ENCODE measurements at places on chromosomes 3 and 15. TPM values are rescaled to one million over a fixed set of nuclear protein-coding genes. Genes with fewer than 3 reads are reported as not detected.

Gene ISLR2
- 1.2 TPM for total RNA-seq

Gene OXTR
- total RNA-seq = 0.54 TPM

Gene UCN2
- not detected for total RNA-seq

Gene ABCC5
- 18.9 TPM for total RNA-seq

Gene GPR171
- total RNA-seq = 0.96 TPM

Gene CACNA2D3
- 2.4 TPM for total RNA-seq

- no peaks in the 10 kb centered on the region for H3K27me3 ChIP-seq
- no peak overlapping the region for H3K4me3 ChIP-seq
- no peaks in the 10 kb centered on the region for H3K36me3 ChIP-seq
- H3K4me1 ChIP-seq = no peaks in the 10 kb centered on the region
- no peak overlapping the region for H3K27ac ChIP-seq
Measured at GRCh38 chr15:62958528-62959363, 83.8 kb upstream of the TPM1 start.

DNA sequence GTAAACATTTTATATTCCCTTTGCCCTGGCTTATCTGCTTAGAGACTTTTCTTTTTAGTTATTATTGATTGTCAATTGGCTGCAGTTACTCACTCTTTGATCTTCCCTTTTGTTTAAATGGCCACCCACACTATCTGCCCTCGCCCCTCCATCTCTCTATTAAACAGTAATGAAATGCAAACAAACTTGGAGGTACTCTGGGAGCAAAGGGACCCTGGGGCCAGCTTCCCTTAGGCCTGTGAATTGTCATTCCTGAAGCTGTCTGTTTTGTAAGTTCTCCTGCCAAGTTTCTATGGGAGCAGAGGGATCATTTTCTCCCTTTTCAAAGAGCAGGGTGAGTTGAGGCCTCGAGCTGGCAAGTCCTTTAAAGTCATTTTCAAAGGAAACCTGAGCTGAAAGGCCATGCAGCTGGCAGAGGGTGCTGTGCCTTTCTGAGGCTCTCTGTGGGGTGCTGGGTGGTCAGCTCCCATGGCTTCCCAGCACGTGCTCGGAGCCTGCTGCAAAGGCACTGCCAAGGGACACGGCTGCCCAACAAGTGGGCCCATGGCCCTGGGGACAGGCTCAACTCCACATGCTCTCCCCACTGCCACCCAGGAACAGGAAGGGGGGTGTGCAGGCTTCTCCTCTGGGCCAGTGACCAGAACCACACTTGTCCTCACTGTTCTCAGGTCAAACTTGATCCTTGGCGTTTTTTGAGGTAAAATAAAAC, 17.4 kb upstream of the RTP2 start:
- no peak overlapping the region for H3K27ac ChIP-seq
- H3K4me3 ChIP-seq = no peak overlapping the region
- H3K27me3 ChIP-seq = no peaks in the 10 kb centered on the region
- H3K4me1 ChIP-seq = no peaks in the 10 kb centered on the region

GRCh38 chr15:80990955-80991354, 1.3 kb upstream of the MESD start:
- no peak for DNase-seq
- no peaks in the 10 kb centered on the region for H3K27me3 ChIP-seq
- H3K36me3 ChIP-seq = no peaks in the 10 kb centered on the region

DNA sequence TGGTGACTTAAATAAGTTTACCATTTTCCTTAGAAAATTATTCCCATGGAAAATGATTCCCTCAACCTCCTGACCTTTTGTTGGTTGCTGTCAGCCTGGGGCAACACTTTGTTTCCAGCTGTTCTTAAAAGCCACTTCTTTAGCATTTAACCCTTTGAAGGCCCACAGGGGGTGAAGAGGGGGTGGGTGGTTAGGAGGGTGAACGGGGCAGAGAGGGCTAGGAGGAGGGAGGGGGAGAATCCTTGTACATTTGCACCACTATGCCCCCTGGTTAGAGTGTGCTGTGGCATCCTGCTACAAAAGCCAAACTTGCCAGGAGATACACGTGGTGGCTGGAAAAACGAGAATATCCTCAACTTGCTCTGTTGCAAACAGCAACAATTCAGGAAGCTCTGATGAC, 273.2 kb upstream of the RGMA start:
- no peaks in the 10 kb centered on the region for H3K36me3 ChIP-seq
- DNase-seq = no peak
- no peaks in the 10 kb centered on the region for H3K27me3 ChIP-seq
- no peak overlapping the region for H3K4me3 ChIP-seq

DNA sequence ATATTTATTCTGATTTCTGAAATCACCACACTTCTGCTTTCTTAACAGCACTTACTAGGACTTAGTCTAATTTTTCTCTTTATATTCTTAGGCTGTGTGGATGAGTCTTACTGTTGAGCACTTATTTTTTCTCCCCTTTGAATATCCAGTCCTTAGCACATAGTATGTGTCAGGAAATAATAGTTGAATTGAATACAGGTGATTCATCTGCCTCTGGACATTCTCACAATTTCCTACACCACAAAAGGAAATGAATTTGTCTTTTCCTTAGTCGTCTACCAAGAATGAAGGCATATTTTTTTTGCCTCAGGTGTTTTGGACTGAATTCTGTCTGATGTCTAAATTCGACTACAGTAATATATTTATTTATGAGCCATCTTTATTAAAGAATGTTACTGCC, 204.2 kb downstream of the GHSR start:
- no peak overlapping the region for H3K27ac ChIP-seq
- no peak for DNase-seq
- H3K27me3 ChIP-seq = no peaks in the 10 kb centered on the region
- peaks cover 5% of the 10 kb centered on the region for H3K4me1 ChIP-seq
- no peak overlapping the region for H3K4me3 ChIP-seq

DNA sequence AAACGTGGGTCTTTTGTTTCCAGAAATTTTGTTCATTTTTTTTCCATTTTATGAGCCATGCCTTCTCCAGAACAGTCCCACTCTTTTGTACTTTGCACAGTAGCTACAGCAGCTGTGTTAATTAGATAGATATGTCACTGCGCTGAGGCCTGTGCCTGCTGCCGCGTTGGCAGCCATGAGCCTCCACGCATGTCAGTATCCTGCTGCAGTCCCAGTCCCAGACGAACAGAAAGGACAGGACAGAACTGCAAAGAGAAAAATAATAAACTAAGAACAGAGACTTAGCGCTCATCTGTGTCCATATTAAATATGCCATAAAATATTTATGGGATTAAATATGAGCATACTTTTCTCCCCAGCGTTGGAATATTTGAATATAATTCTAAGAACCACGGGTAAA, 442.4 kb upstream of the RARB start:
- DNase-seq = no peak
- no peak overlapping the region for H3K27ac ChIP-seq
- H3K4me1 ChIP-seq = no peaks in the 10 kb centered on the region
- no peak overlapping the region for H3K4me3 ChIP-seq
- no peaks in the 10 kb centered on the region for H3K27me3 ChIP-seq

- no peaks in the 10 kb centered on the region for H3K4me1 ChIP-seq
- no peak overlapping the region for H3K4me3 ChIP-seq
- no peak for DNase-seq
- H3K27ac ChIP-seq = no peak overlapping the region
Measured at GRCh38 chr3:79497447-79498111, 270.2 kb downstream of the ROBO1 start.

- no peaks in the 10 kb centered on the region for H3K27me3 ChIP-seq
- H3K27ac ChIP-seq = no peak overlapping the region
- DNase-seq = no peak
- peaks cover 3% of the 10 kb centered on the region for H3K36me3 ChIP-seq
- no peaks in the 10 kb centered on the region for H3K4me1 ChIP-seq
- no peak overlapping the region for H3K4me3 ChIP-seq
Measured at GRCh38 chr3:57151021-57151449, 14.1 kb downstream of the IL17RD start.

- no peaks in the 10 kb centered on the region for H3K4me1 ChIP-seq
- H3K36me3 ChIP-seq = no peaks in the 10 kb centered on the region
- no peak for DNase-seq
- no peak overlapping the region for H3K4me3 ChIP-seq
- no peak overlapping the region for H3K27ac ChIP-seq
Measured at GRCh38 chr3:53155760-53156159, 5.2 kb upstream of the PRKCD start.

DNA sequence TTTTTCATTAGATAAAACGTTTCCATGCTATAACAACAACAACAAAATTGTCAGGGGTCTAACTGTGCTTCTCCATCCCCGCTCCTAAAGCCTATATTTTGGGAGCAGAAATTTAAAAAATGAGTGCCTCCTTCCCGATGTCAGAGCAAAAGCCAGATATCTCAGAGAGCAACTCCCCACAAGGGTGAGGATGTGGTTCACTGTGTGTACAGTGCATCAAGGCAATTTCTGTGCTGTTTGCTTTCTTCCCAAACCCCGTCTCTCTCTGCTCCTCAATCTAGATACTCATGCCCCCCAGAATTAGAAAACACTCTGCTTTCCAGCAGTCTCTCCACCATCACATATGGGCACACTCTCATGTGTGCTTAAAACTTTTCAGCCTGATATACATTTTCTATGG, 76.7 kb upstream of the MBNL1 start:
- no peak overlapping the region for H3K27ac ChIP-seq
- no peak for DNase-seq
- no peaks in the 10 kb centered on the region for H3K36me3 ChIP-seq
- H3K4me3 ChIP-seq = no peak overlapping the region
- no peaks in the 10 kb centered on the region for H3K27me3 ChIP-seq
- no peaks in the 10 kb centered on the region for H3K4me1 ChIP-seq

DNA sequence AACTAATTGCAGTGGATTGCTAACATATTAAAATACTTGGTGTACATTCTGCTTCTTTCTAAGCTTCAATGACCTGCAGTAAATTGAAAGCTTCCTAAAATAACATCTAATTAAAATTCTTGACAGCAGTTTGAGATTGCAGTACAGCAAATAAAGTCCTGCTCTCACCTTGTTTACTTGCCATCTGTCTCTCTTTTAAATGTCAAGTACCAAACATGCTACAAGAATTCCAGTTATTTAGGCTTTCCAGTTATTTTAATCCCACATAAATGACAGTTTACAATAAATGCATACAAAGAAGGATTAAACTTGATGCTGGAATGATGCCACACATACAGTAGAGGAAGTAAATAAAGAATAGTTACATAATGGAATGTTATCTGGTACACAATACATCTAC, 33.2 kb downstream of the CBLB start:
- no peak overlapping the region for H3K27ac ChIP-seq
- H3K4me1 ChIP-seq = no peaks in the 10 kb centered on the region
- DNase-seq = no peak
- no peak overlapping the region for H3K4me3 ChIP-seq

GRCh38 chr3:153069598-153070510, 92.2 kb upstream of the RAP2B start:
- H3K4me1 ChIP-seq = no peaks in the 10 kb centered on the region
- H3K27ac ChIP-seq = no peak overlapping the region
- DNase-seq = no peak
- no peaks in the 10 kb centered on the region for H3K36me3 ChIP-seq
- no peaks in the 10 kb centered on the region for H3K27me3 ChIP-seq

- no peaks in the 10 kb centered on the region for H3K27me3 ChIP-seq
- no peak for DNase-seq
- no peaks in the 10 kb centered on the region for H3K4me1 ChIP-seq
- H3K4me3 ChIP-seq = no peak overlapping the region
Measured at GRCh38 chr3:39587113-39587512, 119.6 kb downstream of the MOBP start.

- peak; percentile 82 for DNase-seq
- peak within 1 kb of the TSS; percentile 59 for H3K4me3 ChIP-seq
- H3K4me1 ChIP-seq = no peaks in the 10 kb centered on the region
- no peaks in the 10 kb centered on the region for H3K27me3 ChIP-seq
- no peaks in the 10 kb centered on the region for H3K36me3 ChIP-seq
Measured at GRCh38 chr3:16884748-16885592, at the start of gene PLCL2. PLCL2 (plus strand) TSS chr3:16884955; CDS start chr3:16885040, 85 bp downstream.

- no peaks in the 10 kb centered on the region for H3K27me3 ChIP-seq
- H3K27ac ChIP-seq = no peak overlapping the region
- DNase-seq = no peak
- H3K4me1 ChIP-seq = no peaks in the 10 kb centered on the region
Measured at GRCh38 chr15:96361309-96362010, 31.0 kb downstream of the NR2F2 start.

DNA sequence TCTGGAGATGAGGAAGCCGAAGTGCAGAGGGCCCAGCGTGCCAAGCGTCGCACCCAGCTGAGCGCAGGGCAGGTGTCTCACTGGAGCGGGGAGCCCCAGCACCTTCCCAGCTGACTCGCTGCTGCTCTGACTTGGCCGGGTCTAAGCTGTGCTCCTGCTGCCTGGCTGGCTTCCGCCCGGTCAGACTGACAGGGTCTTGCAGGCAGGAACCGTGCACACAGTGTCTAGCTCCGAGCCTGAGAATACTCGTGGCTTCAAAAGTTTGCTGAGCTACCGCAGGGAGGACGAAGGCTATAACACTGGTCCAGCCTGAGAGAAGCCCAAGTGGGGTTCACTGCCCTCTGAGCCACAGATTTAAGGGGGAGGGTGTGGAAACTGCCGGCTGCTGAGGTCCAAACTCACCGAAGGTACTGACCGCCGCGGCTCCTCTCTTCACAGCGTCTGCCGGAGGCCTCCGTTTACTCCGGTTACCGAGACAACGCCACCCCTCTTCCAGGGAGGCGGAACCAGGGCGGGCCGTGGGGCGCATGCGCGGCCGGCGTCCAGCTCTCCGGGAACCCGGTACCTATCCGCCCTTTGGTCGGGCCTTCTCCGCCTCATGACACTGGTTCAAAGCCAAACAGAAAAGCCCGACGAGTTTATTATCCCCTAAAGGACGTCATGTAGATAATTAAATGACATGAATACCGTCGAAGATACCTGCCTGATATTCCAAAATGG, at the start of gene CFAP44:
Gene CFAP44 (minus strand): TSS at position 443 of the 720 bp plus-strand sequence. CDS start 7,829 bp downstream, outside the sequence.
- H3K27me3 ChIP-seq = no peaks in the 10 kb centered on the region
- H3K36me3 ChIP-seq = no peaks in the 10 kb centered on the region
- H3K27ac ChIP-seq = no peak within 1 kb of the TSS

- no peak overlapping the region for H3K27ac ChIP-seq
- H3K4me1 ChIP-seq = peaks cover 3% of the 10 kb centered on the region
- H3K36me3 ChIP-seq = no peaks in the 10 kb centered on the region
Measured at GRCh38 chr3:77038468-77038929, 1.4 kb upstream of the ROBO2 start.

DNA sequence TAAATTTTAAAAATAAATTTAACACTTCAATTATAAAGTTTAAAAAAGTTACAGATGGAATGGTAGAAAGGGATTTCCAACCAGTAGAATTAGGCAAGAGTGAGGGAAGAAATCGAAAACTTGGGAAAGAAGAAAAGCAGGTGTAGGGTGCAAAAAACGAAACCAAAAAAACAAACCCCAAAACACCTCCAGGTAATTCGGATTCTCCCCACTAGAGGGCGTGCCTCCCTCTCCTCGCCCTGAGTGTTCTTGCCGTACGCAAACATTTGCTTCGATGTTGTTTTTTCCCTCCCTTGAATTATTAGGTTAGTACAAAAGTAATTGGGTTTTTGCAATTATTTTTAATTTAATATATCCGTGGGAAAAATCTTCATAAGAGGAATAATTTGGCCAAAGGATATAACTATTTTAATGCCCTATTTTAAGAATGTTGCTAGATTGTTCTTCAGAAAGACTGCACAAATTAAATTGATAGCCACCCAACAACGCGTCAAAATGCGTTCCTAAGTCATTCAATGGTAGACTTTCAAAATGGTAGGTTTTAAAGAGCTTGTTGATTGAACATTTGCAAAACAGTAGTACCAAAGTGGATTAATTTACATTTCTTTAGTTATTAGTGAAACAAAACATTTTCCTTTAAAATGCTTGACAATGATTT, 63.7 kb downstream of the SLC30A4 start:
- H3K4me1 ChIP-seq = no peaks in the 10 kb centered on the region
- H3K27ac ChIP-seq = no peak overlapping the region

All from aorta (tissue), 5 donors.